LoVo (cell line): ENCODE measurements at places on chromosomes 7 and 10.

- DNase-seq, result no peak
Observed at GRCh38 chr7:11336432-11336831, 362.8 kb downstream of the PHF14 start.

- DNase-seq, result no peak
Observed at GRCh38 chr7:55476852-55477780, 95.2 kb downstream of the VOPP1 start.

DNA sequence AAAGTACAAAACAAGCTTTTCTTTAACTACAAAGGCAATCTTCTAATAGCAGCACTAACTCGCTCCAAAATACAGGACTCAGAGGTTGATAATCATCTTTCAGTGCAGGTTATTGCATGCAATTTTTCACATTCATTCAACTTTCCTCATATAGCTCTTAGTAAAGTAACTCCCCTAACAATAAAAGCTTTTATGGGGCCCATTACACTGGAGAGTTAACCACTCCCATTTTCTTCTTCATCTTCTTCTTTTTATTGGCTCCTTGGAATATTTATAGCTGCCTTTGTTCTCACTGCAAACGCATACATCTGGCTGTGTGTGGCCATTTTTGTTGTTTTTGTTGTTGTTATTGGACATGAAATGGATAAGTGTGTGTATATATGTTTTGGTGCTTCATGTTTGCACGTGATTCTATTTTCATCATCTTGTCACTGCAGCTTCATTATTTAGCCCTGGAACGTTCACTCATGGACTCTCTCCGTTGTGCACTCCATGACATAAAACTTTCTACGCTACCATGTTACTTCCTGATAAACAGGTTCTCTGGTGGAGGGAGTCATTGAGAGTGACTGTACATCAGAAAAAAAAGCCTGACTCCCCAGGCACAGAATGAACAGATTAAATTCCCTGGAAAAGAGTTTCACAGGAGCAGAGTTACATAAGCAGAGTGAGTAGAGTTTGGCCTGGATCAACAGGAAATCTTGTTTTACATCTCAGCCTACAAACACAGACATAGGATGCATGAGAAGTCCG, 236.4 kb upstream of the SP4 start:
- DNase-seq, result peak; percentile 5

GRCh38 chr7:45976485-45976856, 55.4 kb upstream of the IGFBP3 start:
- DNase-seq, result no peak

- DNase-seq, result no peak
Observed at GRCh38 chr7:98186452-98187137, 24.6 kb upstream of the BHLHA15 start.

DNA sequence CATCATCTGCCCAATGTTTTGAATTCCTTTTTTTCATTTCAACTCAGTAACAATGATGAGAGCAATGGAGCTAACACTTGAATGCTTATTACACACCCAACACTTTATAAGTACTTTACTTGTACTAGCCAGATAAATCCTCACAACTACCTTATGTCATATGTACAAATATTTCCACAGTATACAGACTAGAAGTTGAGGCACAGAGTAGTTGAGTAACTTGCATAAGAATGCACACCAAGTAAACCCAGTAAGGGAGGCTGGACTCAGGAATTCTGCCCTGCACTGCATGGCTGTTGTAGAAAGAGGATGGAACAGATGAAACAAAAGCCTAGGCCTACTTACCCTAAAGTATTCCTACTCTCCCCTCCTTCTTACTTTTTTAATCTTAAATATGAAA, 15.8 kb downstream of the DPY19L1 start:
- DNase-seq, result no peak

DNA sequence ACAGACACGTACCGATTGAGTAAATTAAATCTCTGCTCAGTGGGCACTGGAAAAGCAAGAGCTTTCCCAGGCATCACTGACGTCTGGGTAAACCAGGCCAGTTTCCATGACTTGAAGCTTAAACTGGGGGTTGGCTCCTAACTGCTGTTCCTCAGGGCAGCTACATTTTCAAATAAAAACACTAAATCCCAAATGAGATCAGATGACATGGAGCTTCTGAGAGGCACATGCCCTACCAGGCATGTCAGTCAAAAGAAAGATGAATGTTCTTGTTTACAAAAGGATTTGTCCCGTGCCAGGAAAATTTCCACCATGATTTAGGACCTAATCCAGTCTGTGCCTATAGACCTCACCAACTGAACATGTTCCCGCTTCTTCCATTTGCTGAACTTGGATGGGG, 220.2 kb downstream of the KCNMA1 start:
- DNase-seq, result no peak

GRCh38 chr10:7610651-7611389, 55.9 kb downstream of the ITIH5 start:
- peak; percentile 55 for DNase-seq

- DNase-seq, result no peak
Observed at GRCh38 chr10:128482052-128482451, 355.8 kb upstream of the MKI67 start.

DNA sequence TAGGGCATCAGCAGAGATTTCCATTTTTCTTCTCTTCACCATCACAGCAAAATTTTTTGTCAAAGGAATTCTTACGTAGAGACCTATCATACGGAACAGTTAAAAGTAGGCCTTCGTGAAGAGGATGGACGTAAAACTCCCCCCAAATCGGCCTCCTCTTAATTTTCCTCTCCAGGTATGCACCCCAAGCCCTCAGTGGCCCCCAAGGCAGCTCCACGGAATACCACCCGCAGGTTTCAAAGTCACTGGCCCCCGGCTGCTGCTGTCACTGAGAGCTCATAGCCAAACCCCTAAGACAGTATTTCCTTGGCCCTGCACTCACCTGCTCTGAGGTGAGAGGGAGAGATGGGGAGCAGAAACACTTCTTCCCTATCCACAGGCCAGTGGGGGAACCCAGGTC, 8.8 kb downstream of the PODXL start:
- DNase-seq, result no peak

DNA sequence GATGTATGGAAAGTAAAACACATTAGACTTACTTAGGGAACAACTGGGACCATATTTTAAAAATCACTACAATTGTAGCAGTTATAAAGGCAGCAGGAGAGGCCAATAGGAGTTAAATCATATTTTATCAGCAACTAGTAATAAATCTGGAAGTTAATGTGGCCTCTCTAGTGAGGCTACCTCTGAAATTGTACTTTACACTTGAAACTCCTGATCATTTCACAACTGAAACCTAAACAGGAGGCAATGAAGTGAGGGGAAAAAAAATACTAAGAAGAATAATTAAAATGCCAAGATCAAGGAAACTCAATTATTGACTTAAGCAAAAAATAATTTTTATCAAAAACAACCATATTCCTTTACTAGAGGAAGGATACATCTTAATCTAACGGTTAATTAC, 265.6 kb upstream of the HGF start:
- no peak for DNase-seq

DNA sequence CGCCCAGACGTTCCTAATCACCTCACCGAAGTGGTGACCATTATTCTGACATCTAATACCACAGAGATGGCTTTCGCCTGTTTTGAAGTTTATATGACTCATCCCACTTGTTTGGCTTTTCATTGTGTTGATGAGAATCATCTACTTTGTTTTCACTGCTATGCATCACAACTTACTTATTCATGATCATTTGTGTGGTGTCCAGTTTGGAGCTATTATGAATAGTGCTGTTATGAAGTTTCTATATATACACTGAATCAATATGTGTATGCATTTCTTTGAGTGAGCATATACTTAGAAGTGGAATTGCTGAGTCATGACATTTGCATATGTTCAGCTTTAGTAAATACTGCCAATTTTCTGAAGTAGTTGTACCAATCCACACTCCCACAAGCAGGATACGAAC, 38.6 kb upstream of the TNKS2 start:
- no peak for DNase-seq

DNA sequence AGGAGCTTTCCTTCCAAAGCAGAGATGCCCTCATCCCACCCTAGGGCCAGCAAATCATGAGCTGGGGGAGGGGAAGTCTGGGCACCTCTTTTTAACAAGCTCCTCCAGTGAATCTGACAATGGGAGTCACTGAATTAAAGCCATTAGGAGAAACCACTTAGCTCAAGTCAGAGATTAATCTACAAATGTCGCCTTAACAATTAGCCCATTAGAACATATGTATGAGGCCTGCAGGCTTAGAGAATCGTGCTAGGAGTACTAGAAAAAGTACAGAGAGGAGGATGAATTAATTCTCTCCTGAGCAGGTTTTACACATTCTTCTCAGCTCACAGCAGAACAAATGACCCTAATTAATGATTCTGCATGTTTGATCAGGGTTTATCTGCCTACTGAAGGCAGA, 381.3 kb downstream of the KCNMA1 start:
- DNase-seq, result no peak

DNA sequence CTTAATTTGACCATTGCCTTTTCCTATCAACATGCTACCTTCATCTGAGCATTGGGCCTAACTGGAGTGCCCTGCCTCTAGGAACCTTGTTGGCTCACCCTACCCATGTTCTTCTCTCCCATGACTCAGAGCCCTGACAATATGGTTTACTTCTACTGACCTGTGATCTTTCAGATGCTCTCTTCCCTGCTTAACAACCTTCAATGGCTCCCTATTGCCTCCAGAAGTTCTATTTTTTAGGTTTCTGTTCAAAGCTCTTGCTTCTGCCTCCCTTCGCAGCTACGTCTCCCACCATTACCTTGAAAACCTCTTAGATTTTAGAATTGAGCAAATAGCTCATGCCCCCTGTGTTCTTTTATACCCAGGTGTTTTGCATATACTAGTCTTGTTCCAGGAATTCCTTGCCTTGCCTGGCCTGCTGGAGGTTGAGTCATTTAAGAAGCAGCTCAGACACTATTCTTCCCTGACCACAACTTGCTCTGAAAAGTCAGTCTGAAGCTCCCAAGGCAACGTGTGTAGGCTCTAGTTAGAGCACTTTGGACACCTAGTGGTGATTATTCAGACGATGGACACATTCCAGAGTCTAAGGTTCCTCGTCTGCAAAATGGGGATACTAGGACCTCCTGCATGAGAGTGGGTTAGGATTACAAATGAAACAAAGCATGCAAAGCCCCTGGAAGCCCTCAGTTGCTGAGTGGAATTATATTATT, 64.4 kb upstream of the EMX2 start:
- peak; percentile 52 for DNase-seq

GRCh38 chr7:113698556-113699220, 220.1 kb downstream of the PPP1R3A start:
- peak; percentile 38 for DNase-seq

- no peak for DNase-seq
Observed at GRCh38 chr10:50501478-50501877, 122.3 kb downstream of the SGMS1 start.

DNA sequence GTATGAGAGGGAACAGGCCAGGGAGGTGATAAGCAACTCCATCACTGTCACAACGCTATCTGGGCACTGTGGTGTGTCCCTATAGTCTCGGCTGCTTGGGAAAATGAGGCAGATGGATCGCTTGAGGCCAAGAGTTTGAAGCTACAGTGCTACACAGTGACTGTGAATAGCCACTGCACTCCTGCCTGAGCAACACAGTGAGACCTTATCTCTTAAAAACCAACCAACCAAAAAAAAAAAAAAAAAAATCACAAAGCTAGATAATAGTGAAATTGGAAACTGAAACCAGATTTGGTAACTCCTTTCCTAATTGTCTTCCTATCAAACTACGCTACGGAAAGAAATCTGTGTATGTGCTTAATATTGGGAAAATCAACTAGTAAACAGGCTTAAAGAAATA, 14.1 kb downstream of the MICU1 start:
- DNase-seq, result no peak

GRCh38 chr7:107711301-107711700, 32.6 kb upstream of the CBLL1 start:
- no peak for DNase-seq

DNA sequence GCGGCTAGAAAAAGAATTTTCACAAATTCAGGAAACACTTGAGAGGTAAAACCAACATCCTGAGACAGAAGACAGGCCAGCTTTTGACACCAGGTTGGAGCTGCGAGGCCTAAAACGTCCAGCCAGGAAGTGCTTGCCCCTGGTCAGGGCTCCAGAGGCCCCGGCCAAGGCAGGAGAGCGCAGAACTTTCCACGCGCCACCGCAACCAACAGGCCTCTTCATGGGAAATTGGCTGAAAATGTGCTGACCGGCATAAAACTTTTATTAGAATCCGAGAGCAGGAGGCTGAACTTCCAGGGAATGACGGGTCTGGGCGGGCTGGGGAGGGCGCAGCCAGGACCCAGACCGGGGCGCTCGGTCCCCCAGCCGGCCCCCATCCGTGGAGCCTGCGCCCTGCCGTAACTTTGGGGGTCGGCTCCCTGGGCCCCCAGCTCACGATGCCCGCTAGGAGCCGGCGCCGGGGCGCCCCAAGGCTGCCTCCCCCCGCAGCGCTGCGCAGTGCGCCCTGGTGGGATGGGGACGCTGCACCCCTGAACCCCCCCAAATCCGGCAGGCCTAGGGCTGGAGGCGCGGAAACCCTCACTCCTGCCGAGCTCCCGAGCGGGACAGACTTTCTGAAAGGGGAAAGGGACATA, 414.0 kb upstream of the MKI67 start:
- DNase-seq, result no peak

DNA sequence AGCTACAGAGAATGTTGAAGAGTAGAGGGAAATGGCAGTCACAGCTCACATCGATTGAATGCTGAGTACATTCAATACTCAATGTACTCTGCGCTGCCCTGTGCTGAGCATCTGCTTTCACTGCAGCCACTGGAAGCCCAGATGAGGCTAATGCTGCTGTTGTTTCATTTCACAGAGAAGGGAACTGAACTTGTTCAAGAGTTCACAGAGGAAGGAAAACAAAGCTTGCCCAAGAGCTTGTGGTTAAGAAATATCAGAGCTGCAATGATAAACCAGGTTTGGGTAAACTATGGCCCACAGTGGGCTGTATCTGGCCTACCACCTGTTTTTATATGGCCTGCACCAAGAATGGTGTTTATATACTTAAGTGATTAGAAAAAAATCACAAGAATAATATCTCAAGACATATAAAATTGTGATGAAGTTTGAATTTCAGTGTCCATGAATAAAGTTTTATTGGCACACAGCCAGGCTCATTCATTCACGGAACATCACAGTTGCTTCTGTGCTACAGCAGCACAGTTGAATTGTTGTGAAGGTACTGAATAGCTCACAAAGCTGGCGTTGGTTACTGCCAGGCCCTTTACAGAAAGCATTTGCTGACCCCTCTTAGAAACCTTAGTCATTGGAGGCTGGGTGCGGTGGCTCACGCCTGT, 64.1 kb downstream of the CFAP58 start:
- no peak for DNase-seq

GRCh38 chr7:50853311-50853710, 70.6 kb upstream of the GRB10 start:
- DNase-seq, result no peak

GRCh38 chr10:133592716-133593115, 27.3 kb upstream of the SYCE1 start:
- no peak for DNase-seq

GRCh38 chr7:100720279-100720670, at the start of gene EPO:
Gene EPO, plus strand, starts transcription at chr7:100720468. Its CDS starts 513 bp downstream, at chr7:100720981.
- DNase-seq, result no peak

DNA sequence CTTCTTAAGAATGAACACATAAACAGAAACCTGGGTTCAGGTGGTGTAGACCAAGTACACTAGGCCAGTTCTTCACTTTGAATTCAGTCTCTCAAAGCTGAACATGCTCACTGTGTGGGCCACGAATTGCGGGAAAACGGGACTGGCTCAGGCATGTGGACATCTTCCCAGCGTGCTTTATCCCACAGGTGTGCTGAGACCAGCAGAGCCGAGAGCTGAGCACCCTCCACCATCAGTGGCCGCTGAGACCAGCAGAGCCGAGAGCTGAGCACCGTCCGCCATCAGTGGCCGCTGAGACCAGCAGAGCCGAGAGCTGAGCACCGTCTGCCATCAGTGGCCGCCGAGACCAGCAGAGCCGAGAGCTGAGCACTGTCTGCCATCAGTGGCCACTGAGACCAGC, 265.4 kb downstream of the DNAJB6 start:
- DNase-seq, result no peak
